ENCODE measurements at places on chromosomes 2 and 18.

GRCh38 chr2:188976545-188977268, 2.5 kb downstream of the COL3A1 start:
- DNase-seq: no peak

GRCh38 chr18:44758861-44759631, 78.4 kb downstream of the SETBP1 start:
- peak; percentile 59 for DNase-seq

GRCh38 chr2:232491139-232491780, 3.6 kb upstream of the ECEL1 start:
- DNase-seq: no peak

DNA sequence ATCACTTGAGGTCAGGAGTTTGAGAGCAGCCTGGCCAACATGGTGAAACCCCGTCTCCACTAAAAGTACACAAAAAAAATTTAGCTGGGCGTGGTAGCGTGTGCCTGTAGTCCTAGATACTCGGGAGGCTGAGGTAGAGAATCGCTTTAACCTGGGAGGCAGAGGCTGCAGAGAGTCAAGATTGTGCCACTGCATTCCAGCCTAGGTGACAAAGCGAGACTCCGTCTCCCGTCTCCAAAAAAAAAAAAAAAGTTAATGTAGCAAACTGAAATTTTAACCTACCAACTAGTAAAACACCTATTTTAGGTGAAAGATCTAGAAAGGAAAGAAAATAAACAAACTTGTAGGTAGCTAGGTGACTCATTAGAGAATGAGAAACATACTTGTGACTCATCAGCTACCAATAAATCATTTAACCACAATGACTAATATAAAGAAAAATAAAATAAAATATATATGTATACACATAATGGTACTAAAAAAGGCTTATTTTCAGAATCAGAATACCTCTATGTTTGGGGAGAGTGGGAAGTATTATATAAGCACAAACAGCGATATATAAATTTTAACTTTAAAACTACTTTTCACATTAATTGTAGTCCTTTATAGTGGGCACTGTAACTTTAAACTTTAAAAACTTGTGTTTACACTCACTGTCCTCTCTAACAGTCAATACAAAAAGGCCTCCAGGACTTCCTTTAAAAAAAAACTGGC, 36.6 kb downstream of the DARS1 start:
- DNase-seq: no peak

- DNase-seq: no peak
Measured at GRCh38 chr2:127784965-127785518, 25.9 kb downstream of the WDR33 start.

- DNase-seq: no peak
Measured at GRCh38 chr2:171692331-171692730, 5.1 kb downstream of the DYNC1I2 start.
